ENCODE measurements at places on chromosomes 7 and 10.

DNA sequence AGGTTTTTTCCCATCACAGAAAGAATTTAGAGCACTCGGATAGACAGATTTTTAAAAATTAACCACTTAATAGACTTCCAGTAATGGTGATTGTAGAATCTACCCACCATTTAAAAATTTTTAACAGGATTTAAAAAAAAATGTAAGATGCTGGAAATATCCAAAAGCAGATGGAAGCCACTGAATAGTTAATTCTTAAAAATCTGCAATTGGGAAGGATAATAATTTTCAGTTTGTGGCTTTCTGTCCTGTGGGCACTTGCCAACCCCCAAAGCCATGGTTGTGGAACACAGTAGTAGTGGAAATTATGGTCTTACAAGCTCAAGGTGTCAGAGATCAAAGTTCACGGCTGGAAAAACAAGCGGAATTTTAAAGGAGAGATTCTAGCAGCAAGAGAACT is 101.0 kb upstream of the SP4 start:
- ATAC-seq = no peak

- ATAC-seq = no peak
Observed at GRCh38 chr7:74334030-74334429, 44.8 kb downstream of the CLIP2 start.

DNA sequence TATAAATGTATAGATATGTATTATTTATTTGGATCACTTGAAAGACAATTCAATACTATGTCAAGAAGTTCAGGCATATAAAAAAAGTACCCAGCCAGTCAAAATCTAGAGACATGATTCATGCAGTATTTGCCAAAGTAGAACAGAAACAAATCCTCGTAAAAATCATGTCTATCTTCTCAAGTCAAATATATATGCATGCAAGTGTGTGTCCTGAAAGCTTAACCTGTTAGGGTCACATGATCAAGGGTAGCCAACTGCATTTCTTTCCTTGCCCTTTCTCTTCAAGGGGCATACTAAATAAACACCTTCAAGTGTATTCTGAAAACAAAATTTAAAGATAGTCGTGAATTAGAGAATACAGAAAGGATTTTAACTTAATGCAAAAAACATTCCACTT is 107.0 kb downstream of the HIBADH start:
- ATAC-seq = no peak

- ATAC-seq = no peak
Observed at GRCh38 chr7:107944411-107945169, 53.6 kb downstream of the DLD start.

DNA sequence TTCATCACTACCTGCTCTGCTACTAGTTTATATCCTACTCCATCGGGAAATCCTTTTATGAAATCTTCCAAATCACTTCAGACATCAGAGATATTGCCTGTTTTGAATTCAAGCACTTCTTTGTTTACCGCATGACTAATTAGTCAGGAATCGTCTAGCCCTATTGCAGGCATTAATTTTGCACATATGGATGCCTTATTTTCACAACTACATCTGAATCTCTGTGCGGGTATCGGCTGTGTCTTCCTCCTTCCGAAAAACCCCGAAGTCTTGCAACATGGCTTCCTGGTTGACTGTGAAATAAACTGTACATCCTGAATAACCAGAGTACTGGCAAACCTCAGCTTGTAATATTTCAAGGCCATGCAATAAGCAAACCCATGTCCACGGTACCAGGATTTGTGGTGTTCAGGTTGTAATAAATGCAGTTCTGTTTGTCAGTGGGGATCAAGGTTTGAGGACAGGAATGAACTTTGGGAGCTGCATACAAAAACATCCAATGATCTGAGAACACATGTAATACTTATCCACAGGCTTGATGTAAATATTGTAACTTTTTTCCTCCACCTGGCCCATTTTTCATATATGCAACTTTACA is 642.1 kb downstream of the PARD3 start:
- no peak for ATAC-seq

GRCh38 chr10:124143721-124144120 is 50.3 kb upstream of the CHST15 start:
- no peak for ATAC-seq

DNA sequence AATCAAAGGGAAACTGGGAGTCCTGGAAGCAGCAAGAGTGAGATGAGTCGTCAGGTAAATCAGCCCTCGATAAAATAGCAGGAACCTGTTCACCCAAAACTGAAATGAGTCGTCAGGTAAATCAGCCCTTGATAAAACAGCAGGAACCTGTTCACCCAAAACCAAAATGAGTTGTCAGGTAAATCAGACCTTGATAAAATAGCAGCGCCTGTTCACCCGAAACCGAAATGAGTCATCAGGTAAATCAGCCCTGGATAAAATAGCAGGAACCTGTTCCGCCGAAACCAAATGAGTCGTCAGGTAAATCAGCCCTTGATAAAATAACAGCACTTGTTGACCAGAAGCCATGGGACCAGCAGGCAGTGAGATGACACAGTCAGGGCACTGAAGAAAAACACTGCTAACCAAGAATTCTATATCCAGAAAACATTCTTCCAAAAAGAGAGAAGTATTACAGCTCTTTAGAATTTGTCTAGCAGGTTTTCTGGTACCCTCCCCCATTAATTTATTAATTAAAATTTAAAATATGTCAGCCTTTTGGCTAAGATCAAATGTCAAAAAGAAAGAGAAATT is 3.4 kb upstream of the CYP2E1 start:
- no peak for ATAC-seq

DNA sequence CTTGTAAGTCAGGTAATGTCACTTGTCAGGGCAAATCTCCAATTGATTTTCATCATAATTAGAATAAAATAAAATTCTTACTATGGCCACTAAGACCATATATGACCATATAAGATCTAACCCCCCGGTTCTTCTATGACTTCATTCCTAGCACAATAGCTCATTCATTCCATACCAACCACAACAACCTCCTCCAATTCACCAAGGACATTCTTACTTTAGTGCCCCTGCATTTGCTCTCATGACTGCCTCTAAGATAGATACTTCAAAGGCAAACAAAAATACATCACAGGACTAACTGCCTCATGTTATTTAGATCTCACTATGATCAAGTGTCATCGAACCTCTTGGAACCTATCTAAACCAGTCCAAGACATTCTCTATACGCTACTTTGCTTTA is 90.8 kb downstream of the SNX13 start:
- no peak for ATAC-seq

DNA sequence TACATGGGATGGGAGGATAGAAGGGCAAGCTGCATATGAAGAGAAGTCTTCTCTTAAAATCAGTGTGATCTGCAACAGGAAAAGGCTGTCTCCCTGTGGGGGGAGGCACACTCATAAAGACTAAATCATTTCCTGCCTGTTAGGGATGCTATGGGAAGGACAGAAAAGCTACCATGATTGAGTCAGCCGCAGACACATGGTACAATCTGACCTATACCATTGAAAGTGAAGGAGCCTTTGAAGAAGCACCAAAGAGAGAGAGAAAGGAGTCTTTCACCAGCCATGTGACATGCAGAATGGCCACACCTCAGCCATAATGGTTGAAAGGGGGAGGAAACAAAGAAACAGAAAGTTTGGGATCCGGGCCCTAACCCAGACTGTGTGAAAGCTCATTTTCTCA is 29.1 kb downstream of the NUDCD3 start:
- ATAC-seq = no peak

GRCh38 chr10:52703898-52704297 is 68.7 kb downstream of the MBL2 start:
- ATAC-seq = no peak

- ATAC-seq = no peak
Observed at GRCh38 chr7:134561-135256, 57.7 kb upstream of the FAM20C start.

DNA sequence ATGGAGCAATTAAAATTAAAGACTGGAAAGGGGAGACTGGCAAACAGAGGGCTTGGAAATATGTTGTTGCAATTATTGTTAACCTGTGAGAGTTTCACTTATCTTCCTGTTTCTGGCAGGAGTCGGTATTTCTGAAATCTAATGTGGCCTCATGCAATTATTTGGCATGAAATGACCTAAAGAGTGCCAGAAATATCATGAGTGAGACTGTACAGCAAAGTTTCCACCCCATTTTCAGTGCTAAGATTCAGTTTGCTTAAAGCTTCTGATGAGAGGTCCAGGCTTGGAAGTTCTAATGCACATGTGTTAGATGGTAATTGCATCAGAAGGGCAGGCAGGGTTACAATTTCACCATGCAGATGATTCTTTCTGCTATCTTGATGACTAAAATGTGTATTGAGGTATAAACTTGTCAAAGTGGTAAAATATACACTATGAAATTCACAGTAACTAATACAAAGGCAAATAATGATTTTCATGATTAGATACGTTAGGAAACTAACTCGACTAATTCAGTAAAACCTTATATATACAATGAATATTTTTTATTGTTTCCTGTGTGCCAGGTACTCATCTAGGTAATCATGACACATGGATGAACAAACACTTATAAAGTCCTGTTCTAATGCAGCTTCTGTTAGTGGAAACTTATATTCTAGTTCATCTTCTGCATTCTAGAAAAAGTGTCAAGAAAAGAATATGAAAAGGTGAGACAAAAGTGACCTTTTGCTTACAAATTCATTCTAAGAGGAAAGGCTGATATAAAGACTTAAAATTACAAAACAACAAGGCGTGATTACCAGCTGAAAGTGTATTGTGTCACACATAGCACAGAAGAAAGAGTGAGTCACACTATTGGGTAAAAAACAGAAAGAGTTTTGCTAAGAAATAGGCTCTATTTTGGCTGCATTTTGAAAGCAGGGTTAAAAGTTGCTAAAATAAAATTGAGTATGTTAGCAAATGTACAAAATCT is 533.4 kb upstream of the SEMA3D start:
- ATAC-seq = peak; percentile 71

DNA sequence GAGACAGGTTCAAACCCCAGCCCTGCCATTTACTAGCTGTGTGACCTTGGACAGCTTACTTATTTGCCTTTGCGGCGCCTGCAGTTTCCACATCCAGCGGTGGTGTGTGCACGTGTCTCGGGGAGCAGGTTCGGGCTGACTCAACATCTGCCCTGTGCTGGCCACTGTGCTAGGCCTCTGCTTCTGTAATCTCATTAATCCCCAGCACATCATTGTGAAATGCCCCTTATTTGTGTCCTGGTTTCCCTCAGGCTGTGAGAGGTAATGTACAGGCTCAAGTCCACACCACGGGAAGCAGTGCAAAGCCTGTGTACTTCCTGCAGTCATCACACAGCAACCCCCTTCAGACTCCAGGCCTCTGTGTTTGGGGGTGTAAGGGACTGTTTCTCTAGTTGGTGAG is 285.7 kb downstream of the RPS24 start:
- ATAC-seq = no peak

- ATAC-seq = no peak
Observed at GRCh38 chr7:72503644-72504043, 91.5 kb upstream of the CALN1 start.

GRCh38 chr10:100781145-100781665 is 35.8 kb downstream of the PAX2 start:
- ATAC-seq = no peak

DNA sequence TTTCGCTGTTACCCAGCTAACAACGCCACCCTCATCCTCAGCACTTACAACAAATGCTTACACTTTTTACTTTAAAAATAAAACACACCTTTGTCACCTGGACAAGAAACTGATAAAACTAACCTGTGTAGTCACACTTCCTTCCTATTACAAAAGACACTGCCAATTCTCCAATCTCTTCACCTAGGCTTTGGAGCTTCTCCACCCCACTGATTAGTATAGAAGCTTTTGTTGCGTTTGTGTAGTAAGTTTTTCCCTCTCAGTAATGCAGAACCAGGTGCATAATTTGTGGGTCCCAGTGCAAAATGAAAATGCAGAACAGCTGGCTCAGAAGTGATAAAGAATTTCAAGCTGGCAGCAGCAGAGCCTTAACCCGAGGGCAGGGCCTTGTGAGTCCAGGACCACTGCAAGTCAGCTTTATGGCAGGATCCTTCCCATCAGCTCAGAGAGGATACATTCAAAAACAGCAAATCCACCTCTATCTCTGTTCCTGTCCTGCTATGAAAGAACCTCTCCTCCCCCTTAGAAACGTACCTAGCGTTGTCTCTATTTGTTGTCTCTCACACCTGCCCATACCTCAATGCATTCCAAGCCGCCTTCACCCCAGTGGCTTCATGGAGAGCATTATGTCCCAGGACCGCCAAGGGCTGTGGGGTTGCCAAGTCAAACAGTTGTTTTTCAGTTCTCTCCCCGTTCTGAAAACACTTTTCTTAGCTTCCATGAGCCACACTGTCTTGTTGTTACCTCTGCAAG is 40.3 kb upstream of the EGFR start:
- no peak for ATAC-seq
